Fibroblast of pulmonary artery (primary cell): ENCODE measurements at places on chromosomes 1 and 21.

GRCh38 chr1:23166854-23167253, 1.8 kb downstream of the LUZP1 start:
- DNase-seq: no peak

GRCh38 chr1:2789164-2789985, 12.1 kb downstream of the TTC34 start:
- DNase-seq: no peak

GRCh38 chr1:55285834-55286233, 70.7 kb upstream of the USP24 start:
- no peak for DNase-seq

GRCh38 chr1:88744142-88744541, 60.1 kb downstream of the PKN2 start:
- no peak for DNase-seq

- DNase-seq: no peak
These were observed 181.4 kb downstream of the KCNJ6 start for GRCh38 chr21:37734846-37735245.

GRCh38 chr1:229665912-229666558, 40.0 kb downstream of the URB2 start:
- no peak for DNase-seq

DNA sequence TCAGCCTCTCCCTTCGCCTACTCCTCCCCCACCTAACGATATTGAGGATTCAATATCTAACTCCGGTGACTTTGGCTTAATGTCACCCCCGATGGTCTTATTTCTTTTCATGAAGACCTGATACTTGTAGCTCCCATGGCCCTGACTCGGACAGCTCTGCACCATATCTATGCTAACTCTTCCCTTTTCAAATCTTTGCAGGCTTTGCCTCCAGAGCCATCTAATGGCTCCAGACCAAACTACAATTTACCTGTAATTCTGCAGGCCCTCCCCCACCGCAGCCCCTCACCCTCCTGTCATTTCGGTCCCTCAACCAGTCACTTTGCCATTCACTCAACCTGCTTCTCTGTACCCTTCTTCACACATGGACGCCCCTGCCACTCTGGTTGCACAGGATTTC, 7.9 kb upstream of the GSTM5 start:
- no peak for DNase-seq

DNA sequence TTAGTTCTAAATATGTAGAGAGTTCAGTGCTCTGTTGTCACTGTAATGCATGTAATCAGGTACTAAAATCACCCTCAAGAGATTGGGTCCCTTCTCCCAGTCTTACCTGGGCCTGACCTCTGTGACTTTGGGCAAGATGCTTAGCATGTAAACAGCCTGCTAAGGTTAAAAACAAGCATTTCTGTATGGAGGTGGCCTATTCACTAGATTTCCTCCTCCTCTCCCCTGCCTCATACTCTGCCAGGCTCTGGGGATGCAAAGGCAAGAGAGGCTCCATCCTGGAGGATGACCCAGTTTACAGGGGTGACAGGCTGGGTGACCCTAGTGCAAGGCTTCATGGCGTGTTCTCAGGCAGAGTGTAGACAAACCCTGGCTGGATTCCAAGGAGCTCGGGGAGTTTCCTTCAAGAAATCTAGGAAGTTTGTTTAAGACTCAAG, 28.8 kb downstream of the VANGL2 start:
- DNase-seq: peak; percentile 7

DNA sequence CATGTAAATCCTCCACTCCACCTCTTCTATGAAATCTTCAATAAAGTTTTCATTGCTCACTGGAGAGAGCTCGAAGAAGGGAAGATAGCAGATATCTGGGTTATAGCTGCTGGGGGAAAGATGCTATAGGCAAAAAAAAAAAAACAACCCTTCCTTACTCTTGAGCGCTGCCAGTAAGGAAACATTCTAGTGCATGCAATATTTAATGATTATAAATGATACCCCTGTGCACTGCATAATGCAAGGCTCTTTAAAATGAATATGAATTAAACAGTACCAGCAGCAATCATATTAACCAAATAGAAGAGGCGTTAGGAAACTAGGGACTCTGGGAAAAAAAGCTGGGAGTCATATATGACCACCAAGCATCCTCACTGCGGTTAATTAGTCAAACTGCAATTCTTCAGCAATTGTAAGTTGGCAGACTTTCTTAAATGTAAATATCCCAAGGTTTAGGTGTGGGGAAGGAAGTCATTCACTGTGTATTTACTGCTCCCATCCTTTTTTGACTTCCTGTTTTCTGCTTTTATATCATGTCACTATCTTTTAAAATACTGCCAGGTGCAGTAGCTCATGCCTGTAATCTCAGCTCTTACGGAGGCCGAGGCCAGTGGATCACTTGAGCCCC, 3.7 kb upstream of the DMRTB1 start:
- DNase-seq: no peak

DNA sequence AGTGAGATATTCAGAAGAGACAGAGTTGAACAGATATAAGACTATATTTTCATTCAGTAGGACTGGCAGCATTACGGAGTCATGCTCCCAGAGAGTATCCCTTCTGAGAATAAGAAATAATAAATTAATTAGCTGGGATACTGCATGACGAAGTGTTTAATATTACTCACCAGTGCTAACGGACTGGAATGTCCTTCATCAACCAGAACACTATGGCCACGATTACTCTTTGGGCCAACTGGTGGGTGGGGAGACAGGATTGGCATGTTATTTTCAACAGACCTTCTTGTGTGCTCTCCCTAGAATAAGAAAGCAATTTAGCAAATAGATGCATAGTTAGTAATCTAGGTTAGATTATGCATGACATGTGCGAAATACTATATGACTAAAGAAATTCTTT, 32.4 kb downstream of the ERICH3 start:
- DNase-seq: no peak

- peak; percentile 18 for DNase-seq
These were observed 9.2 kb downstream of the POU2F1 start for GRCh38 chr1:167229719-167230385.

- no peak for DNase-seq
These were observed 163.0 kb upstream of the RNPC3 start for GRCh38 chr1:103362348-103363007.

DNA sequence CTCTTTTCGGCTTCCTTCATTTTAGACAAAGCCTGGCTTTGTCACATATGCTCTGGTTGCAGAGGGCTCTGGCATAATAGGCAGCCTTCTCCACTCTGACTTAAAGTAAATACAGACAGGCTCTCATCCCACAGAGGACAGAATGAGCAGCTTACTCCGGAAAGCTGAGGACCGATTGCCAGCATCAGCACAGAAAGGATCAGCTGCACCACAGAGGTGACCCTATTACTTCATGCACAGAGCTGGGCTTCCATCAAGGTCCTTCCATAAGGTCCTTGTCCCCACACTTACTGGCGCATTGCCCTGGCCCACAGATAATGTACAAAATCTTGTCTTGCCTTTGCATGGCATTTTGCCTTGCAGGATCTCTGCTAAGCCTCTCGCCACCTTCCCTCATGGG, 67.6 kb downstream of the SEC16B start:
- no peak for DNase-seq

- DNase-seq: no peak
These were observed 13.3 kb upstream of the PLCH2 start for GRCh38 chr1:2462819-2463218.

DNA sequence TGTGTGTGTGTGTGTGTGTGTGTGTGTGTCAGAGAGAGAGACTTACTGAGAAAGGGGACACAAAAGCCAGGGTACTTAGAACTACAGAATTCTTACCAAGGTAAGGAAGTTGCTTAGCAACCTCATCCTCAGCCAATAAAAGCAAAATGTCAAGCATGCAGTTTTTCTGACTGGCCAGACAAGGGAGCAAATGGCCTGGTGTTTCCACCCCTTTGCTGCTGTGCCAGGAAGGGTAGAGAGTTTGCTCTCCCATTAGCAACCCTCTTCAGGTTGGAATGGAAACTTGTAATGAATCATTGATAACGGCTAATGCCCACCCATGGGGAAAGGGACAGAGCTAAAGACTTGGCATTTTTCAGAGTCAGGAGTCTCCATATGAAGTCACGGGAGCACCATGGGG, 10.6 kb downstream of the RXRG start:
- no peak for DNase-seq

DNA sequence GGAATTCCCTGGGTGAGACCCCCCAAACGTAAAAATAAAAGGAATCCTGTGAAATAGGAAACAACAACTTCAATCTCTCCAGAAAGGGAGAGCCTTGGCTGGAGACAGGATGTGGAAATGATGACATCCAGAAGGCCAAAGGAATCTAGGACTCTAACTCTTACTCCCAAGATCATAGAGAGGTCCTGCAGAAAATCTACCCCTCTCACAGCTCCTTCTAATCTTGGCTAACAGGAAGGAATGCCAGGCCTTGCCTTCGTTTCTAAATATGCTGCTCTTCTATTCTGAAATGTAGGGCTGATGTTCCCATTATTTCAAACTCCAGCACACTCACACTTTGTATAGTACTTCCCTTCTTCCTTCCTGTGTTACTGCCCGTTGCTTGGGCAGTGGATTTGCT, 40.7 kb downstream of the ARHGEF11 start:
- peak; percentile 57 for DNase-seq

GRCh38 chr1:2231532-2232254, 3.6 kb downstream of the SKI start:
- peak; percentile 90 for DNase-seq

DNA sequence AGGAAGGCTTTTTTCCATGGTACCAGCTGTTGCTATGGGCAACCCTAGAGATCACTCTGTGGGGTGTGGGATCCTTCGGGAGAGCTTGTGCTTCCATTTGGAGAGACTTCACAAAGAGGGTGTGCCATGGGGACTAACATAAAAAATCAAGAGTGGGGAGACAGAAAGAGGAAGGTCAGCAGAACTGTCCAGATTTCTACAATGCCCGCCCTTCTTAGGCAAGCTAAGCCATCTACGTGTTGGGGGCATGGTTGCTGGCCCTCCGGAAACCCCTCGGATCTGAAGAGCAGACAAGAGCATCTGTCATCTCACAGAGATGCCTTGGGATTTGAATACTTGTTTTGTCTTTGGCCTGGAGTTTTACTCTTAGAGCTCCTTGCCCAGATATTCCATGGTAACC, 83.9 kb upstream of the ZNF648 start:
- no peak for DNase-seq

DNA sequence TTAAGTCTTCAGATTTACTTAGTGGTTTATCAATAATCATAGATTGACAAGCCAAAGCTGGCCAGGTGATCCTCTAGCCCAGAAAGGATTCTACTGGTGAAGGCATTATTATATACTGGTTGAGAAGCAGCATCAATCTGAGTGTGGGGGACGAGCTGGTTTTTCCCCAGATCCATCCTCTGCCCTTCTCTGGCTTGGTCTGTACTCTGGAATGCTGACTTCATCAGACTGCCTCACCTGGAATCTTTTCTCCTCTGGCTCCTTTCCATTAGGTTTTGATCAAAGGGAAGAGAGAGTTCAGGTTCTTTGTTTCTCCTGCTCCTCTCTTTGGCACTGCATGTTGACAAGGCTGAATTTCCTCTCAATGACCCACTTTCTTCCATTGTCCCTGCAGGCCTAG, 93.9 kb downstream of the KCTD3 start:
- no peak for DNase-seq

GRCh38 chr1:193265716-193266115, 79.3 kb upstream of the B3GALT2 start:
- DNase-seq: no peak

GRCh38 chr1:25683731-25684130, 67.1 kb downstream of the MAN1C1 start:
- DNase-seq: peak; percentile 55

DNA sequence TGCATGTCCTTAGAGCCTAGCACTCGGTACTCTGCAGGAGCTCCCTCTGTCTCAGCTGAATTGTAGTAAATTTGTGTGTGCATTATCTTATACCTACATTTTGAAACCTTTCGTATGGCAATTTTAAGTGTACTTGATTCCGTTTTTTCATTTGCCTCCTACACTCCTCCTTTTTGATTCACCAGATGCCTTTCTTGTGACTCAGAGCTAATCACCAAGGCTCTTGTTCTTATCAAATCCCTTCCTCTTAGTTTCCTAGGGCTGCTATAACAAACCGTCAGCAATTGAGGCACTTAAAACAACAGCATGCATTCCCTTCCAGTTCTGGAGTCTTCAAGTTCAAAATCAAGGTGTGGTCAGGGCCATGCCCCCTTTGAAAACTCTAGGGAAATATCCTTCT, 261.0 kb downstream of the ASTN1 start:
- peak; percentile 52 for DNase-seq

DNA sequence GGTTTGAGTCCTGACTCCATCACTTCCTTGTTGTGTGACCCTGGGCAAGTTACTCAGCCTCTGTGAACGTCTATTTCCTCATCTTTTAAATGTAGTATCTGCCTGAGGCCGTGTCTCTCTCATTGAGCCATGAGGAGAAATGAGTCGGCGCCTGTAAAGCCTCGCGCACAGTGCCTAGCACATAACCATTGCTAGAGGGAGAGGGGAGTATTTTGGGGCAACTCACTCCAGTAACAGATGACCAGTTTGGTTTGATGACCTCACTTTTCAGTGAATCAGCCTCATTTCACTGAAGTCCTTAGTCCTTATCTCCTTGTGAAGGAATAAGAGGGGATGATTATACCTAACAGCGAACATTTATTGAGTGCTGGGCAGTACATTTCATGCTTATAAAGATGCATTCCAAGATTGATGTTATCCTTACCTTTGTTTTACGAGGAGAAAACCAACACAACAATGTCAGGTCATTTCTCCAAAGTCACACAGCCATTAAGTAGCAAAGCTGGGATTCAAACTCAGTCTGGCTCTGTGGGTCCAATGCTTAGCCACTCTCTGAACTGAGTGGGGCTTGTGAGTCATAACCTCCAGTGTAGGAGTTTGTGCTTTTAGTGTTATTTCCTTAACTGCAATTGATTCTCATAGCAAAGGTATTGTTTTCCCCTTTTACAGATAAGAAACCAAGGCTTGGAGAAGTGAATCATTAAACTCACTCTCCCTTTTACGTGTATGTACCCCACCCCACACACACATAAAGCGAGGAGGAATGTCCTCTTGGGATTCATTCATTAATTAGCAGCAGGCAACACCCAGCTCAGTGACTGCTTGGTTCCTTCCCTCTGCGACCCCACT, 25.9 kb downstream of the KCNC4 start:
- peak; percentile 92 for DNase-seq

GRCh38 chr1:200079232-200079940, 51.9 kb downstream of the NR5A2 start:
- no peak for DNase-seq

DNA sequence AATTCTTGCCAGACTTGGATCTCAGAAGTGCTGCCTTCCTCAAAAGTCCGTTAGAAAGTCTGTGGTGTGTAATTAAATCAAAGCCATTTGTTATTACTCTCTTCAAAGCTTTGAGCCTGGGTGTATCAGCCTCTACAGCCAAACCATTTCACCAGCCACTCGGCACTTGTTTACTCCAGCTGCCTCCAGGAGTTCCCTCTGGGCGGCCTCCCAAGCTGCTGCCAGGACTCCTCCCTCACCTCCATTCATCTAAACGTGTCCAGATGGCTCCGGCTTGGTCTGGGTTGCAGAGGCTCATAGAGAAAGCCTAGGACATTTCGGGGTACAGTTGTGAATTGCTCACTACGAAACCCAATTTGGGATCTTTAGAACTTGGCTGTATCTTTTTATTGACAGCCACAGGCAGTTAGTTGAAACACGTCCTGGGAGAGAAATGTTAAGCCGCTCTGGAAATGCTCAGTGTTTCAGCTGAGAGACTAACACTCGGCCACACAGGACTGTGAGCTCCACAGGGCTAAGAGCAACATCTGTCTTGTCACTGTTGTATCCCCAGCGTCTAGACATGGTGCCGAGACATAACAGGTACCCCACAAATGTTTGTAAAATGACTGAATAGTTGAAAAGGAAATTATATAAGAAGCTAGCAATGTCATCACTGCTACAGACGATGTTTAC, 116.9 kb upstream of the NGF start:
- no peak for DNase-seq
